Type B pancreatic cell (in vitro differentiated cells): ENCODE measurements at places on chromosomes 12 and 14.

- peaks cover 18% of the 10 kb centered on the region for H3K4me1 ChIP-seq
- H3K36me3 ChIP-seq = no peaks in the 10 kb centered on the region
- H3K27me3 ChIP-seq = peaks cover 6% of the 10 kb centered on the region
- no peak for DNase-seq
- no peak overlapping the region for H3K4me3 ChIP-seq
- H3K27ac ChIP-seq = no peak overlapping the region
Measured at GRCh38 chr14:101225157-101226152, 321.9 kb upstream of the RTL1 start.

DNA sequence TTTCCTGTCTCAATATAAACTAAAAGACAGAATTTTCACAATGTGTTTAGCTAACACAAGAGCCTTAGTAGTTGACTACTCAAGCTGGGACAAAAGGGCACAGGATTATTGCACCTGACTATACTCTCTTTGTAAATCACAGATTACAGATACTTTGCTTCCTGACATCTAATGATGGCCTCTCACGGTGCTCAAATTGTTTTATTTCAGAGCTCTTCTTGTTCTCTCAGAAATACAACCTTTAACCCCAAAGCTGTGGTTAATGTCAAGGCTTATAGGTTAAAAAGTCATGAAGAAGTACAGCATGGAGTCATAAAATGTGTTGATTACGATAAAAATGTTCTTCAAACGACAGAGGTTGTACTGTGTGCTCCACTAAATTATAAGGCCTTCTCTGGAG lies 89.9 kb upstream of the CPNE8 start:
- H3K36me3 ChIP-seq = no peaks in the 10 kb centered on the region
- H3K4me3 ChIP-seq = no peak overlapping the region
- H3K27me3 ChIP-seq = no peaks in the 10 kb centered on the region
- no peak overlapping the region for H3K27ac ChIP-seq
- H3K4me1 ChIP-seq = no peaks in the 10 kb centered on the region
- DNase-seq = no peak

DNA sequence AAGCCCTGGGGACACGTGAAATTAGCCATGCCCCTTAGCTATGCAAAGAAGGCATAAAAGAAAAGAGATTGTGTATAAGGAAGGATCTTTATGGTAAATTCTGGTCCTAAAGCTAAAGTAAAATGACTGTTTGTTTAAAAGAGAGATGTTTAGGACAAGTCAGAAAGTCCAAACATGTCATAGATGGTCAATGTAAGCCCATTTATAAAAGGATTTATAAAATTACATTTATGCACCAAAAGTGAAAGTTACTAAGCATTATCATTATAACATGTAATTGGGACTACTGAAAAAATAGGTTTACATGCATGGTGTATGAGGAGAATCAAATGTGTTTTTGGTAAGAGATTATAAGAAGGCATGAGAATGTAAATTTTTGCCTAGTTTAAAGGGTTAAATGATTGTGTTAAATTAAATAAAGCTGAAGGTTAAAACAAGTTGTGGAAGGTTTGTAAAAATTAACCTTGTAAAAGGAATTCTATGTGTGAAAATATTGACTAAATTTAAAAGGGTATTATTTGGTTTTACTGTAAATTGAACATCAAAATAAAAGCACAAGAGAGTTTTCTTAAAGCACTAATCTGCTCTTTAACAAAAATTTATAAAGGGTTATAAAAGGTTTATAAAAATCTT lies 50.4 kb upstream of the TSPAN8 start:
- H3K4me1 ChIP-seq = no peaks in the 10 kb centered on the region
- no peak overlapping the region for H3K4me3 ChIP-seq
- H3K27me3 ChIP-seq = no peaks in the 10 kb centered on the region

GRCh38 chr12:111455448-111456320 lies 50.0 kb downstream of the SH2B3 start:
- peak overlapping the region; percentile 30 for H3K27ac ChIP-seq
- no peaks in the 10 kb centered on the region for H3K27me3 ChIP-seq
- H3K4me3 ChIP-seq = no peak overlapping the region
- H3K4me1 ChIP-seq = peaks cover 4% of the 10 kb centered on the region

GRCh38 chr14:61174441-61174891 lies 106.7 kb downstream of the TMEM30B start:
- H3K4me1 ChIP-seq = peaks cover 47% of the 10 kb centered on the region
- H3K27me3 ChIP-seq = no peaks in the 10 kb centered on the region
- no peak for DNase-seq
- H3K4me3 ChIP-seq = no peak overlapping the region
- H3K27ac ChIP-seq = peak overlapping the region; percentile 28

GRCh38 chr12:57496822-57497221 lies 9.0 kb downstream of the MARS1 start:
- H3K4me3 ChIP-seq = no peak overlapping the region
- no peak for DNase-seq
- H3K4me1 ChIP-seq = no peaks in the 10 kb centered on the region

- H3K27me3 ChIP-seq = no peaks in the 10 kb centered on the region
- no peak for DNase-seq
- no peaks in the 10 kb centered on the region for H3K36me3 ChIP-seq
Measured at GRCh38 chr14:77005559-77005958, 22.9 kb downstream of the IRF2BPL start.

DNA sequence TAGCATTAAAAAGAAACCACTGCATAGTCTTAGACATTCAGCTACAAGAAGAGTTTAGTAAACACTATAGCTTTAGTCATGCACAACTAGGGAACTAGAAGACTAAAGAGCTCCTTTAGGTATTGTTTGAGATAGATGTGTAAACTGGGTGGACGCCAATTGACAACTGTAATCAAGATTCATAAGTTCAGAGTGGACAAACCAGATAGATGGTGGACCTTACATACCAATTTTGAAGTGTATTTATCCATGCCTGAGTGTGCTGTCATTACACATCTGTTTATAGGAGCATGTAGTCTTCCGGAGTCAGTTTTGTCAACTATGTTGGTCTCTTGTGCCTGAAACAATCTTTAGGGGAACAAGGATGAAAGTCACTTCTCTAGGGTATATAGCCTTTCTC lies 96.6 kb downstream of the LMO3 start:
- DNase-seq = no peak
- H3K27me3 ChIP-seq = peaks cover 7% of the 10 kb centered on the region
- no peak overlapping the region for H3K27ac ChIP-seq

DNA sequence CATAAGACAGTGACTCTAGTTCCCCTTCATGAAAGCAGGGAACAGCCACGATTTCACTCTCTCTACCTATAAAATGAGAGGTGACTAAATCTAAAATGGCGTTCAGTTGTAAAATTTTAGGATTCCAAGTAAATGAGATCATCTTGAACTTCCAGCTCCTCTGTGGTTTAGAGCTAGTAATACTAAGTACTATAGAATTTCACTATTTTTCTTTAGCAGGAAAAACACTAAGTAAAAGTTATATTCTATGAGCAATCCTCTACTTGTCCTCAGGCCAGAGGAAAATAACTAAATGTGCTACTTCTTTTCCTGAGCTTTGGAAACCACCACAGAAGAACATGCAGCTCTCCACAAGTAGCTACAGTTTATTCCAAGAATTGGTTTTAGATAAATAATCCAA lies 55.6 kb downstream of the NIN start:
- H3K36me3 ChIP-seq = peaks cover 27% of the 10 kb centered on the region
- no peaks in the 10 kb centered on the region for H3K4me1 ChIP-seq
- no peaks in the 10 kb centered on the region for H3K27me3 ChIP-seq
- DNase-seq = no peak
- H3K27ac ChIP-seq = peak overlapping the region; percentile 21

DNA sequence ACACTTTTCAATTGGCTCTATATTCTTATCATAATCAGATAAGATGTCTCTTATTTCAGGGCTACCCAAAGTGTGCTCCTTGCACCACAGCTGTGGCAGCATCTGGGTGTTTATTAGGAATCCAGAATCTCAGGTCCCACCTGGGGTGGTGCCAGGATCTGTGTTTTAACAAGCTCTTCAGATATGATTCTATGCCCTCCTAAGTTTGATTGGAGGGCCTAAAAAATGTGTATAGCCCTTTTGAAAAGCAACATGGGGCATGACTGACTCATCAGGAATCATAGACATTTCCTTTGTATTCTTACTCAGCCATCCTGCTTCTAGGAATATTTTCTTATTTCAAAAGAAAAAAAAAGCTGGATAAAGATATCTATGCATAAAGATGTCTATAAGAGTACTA lies 103.1 kb downstream of the HELB start:
- no peaks in the 10 kb centered on the region for H3K27me3 ChIP-seq
- no peak overlapping the region for H3K4me3 ChIP-seq
- DNase-seq = no peak
- no peaks in the 10 kb centered on the region for H3K4me1 ChIP-seq
- H3K27ac ChIP-seq = no peak overlapping the region

- H3K36me3 ChIP-seq = peaks cover 15% of the 10 kb centered on the region
- no peaks in the 10 kb centered on the region for H3K27me3 ChIP-seq
- H3K4me3 ChIP-seq = peak overlapping the region; percentile 57
- no peak for DNase-seq
Measured at GRCh38 chr14:55107766-55108554, 21.1 kb upstream of the LGALS3 start.

DNA sequence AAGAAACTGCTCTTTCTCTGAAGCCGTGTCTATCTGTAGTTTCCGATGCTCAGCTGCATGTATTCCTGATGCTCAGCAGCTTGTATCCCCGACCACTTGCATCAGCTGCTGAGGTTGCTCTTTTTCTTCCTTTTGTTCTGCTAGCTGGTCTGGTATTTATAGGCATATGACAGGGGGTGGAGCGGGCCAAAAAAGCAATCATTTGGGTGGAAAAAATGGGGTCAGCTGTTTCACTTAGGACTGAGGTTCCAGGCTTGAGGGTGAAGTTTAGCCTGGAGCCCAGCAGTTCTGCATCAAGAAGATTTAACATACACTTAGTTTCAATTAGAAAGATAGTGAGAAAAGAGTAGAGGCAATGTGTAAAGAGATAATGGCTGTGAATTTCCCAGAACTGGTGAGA lies 23.6 kb upstream of the AMN1 start:
- peaks cover 25% of the 10 kb centered on the region for H3K36me3 ChIP-seq
- no peak overlapping the region for H3K4me3 ChIP-seq
- H3K4me1 ChIP-seq = peaks cover 5% of the 10 kb centered on the region
- H3K27ac ChIP-seq = no peak overlapping the region
- peaks cover 4% of the 10 kb centered on the region for H3K27me3 ChIP-seq

GRCh38 chr14:81311778-81312177 lies 88.3 kb downstream of the STON2 start:
- no peaks in the 10 kb centered on the region for H3K27me3 ChIP-seq
- H3K27ac ChIP-seq = peak overlapping the region; percentile 50
- H3K4me3 ChIP-seq = no peak overlapping the region
- H3K36me3 ChIP-seq = peaks cover 4% of the 10 kb centered on the region
- no peak for DNase-seq
